ENCODE measurements at places on chromosomes 2 and 18.

- DNase-seq = no peak
Observed at GRCh38 chr18:36481201-36481657, 183.7 kb downstream of the FHOD3 start.

DNA sequence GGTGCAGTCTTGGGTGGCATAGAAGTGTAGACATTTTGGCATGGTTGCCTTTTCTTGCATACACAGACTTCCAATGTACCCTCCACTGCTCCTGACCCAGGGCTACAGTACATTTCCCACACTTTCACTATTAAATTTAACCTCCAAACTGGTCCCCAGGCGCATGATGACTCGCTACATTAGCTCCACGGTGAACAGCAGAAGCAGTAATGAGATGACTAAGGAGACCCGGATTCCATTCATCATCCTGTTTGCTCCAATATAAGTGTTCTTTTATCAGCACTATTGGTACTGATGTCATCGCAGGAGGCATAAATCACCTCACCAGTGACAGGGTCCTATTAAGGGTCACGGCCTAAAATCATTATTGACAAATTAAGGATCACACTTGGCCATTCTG is 316.5 kb downstream of the EN1 start:
- no peak for DNase-seq

DNA sequence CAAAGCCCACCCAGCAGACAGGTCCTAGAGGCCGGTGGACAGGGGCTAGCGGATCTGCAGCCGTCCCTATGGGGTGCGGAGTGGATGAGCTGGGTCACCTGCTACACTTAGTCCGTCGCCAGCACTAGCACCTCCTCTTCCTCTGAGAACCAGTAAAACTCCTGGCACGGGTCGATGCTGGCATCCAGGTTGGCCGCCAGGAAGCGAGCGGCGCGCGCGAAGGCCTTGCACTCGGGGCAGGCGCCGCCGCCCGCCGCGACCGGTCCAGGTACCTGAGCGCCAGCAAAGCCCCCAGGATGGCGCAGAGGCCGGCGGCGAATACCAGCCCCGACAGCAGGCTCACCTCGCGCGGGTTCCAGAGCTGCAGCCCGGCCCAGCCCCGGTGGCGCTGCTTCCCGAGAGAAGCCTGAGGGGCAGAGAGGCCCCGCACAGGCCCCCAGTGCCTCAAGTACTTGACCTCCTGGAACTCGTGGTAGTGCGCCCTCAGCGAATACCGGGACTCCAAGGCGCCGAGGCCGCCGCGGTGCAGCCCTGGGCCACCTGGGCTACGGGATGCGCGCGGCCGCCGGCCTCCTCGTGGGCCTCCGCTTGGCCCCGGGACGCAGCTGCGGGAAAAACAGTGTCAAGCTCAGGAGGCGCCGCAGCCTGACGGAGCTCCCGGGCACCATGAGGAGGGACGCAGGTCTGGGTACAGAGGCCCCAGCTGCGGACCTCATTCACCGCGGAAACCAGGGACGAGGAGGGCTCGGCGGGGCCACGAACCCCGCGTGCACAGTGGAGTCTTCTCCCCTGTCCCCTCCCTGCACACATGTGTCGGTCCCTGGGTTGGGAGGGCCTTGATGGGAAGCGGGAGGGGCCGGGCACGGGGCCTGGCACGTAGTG is 27.5 kb upstream of the ALPP start:
- no peak for DNase-seq

GRCh38 chr2:16638946-16639345 is 26.7 kb downstream of the CYRIA start:
- DNase-seq = no peak

- no peak for DNase-seq
Observed at GRCh38 chr2:38301340-38301968, 75.6 kb downstream of the ATL2 start.

GRCh38 chr18:3192286-3192685 is 27.5 kb downstream of the MYOM1 start:
- no peak for DNase-seq

- DNase-seq = no peak
Observed at GRCh38 chr2:234326694-234327093, 170.2 kb downstream of the ARL4C start.

DNA sequence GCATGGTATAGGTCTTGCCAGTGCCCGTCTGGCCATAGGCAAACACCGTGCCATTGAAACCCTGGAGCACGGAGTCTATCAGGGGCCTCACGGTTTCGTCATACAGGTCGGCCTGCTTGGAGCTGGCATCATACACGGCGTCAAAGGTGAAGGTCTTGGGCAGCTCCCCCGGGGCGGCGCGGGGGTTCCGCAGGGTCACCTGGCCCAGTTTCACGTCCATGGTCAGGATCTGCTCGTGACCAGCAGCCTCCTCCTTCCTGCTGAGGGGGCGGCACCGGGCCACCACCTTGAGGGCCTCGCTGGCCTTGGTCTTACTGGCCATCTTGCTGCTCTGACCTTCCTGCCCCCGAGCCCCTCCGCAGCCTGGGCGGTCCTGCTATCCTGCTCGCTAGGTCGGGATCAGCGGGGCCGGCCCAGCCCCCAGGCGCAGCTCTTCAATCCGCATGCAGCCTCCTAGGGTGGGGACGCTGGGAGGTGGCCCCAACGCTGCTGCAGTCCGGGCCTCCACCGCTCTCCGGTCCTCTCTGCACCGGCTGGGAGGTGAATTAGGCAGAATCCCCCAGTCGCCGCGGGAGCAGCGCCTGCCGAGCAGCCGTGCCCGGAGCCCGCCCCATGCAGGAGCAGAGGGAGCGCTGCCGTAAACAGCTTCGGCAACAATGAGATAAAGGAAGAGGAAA is 563 bp downstream of the KIF3C start:
- no peak for DNase-seq

DNA sequence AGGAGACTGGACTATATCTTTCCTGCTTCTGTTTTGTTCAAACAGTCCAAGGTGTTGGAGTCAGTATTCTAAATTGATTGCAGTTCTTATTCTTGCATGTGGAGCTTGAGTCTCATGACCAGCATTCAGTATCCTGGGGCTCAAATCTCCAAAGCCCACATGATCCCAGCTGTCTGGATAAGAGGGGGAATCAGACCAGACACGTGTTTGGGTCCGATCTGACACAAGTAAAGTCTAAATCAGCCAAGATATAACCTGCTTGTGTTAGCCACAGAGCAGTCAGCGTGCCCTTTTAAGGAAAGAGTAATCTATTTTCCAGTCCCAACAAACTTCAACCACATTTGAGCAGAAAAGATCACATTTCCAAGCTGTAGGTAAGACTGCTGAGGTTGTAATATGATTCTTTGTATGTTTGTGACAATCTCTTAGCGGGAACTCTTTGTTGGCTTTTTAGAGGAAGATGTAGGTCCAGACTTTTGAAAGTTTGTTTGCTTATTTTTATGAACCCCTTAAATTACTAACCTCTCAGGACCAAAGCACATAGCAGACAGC is 334.6 kb downstream of the SLC4A3 start:
- no peak for DNase-seq

GRCh38 chr18:70377857-70378701 is 89.2 kb downstream of the SOCS6 start:
- DNase-seq = no peak

DNA sequence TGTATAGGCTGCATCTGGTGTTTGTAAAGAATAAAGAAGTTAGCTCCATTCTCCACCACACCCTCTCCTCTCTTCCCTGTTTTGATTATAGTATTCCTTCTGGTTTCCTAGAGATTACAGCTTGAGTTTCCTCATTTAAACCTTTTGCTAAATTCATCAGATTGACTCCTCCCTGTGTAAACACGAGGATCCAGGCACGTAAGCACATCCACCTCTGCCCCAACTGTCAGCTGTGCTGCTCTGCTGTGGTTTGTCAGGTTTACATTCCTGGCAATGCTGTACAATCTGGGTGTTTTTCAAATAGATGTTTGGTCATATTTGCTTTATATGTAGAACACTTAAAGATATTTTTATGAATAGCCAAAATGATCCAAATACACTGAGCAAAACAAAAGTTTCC is 302.8 kb downstream of the PTGR3 start:
- no peak for DNase-seq

- DNase-seq = no peak
Observed at GRCh38 chr2:50743471-50743870, 288.5 kb downstream of the NRXN1 start.

All from A549 (cell line).